Activated CD8-positive, alpha-beta memory T cell treated with anti-CD3 and anti-CD28 coated beads for 1 hour (primary cell): ENCODE measurements at places on chromosomes 7 and 10.

DNA sequence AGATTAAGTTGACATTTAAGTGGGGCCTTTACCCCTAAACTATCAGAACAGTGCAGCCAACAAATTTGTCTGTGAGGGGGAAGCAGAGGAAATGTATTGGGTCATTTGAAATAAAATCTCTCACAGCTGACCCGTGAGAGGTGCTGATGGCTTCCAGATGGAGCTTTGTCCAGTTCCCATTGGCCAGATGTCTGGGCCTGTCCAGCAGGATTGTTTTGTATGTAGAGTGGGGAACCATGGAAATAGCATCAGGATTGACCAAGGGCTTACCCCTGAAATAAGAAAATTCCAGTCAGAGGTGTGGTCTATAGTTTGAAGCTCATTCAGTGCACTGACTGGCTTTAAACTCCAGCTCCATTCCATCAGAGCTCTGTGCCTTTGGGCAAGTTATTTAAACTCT, 50.6 kb downstream of the INHBA start:
- DNase-seq = no peak

- no peak for DNase-seq
Measured at GRCh38 chr7:19920166-19920565, 146.7 kb upstream of the TMEM196 start.

DNA sequence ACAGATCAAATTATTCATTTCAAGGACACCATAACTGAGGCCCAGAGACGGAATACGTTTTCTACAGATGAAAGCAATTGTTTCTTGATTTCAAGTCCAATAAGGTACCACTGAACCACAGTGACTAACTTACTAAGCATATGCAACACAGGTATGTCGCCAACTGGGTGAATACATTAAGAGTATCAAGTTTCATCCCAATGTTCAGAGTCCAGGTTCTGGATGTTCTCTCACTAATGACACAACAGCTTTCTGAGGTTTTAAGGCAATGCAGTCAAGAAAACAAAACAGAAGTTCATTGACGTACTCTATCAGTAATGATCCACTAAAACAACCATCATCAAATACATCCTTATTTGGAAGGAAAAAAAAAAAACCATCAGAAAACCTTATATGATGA, 35.8 kb downstream of the NSUN6 start:
- DNase-seq = no peak

GRCh38 chr7:80379034-80379982, 132.6 kb downstream of the GNAT3 start:
- no peak for DNase-seq

DNA sequence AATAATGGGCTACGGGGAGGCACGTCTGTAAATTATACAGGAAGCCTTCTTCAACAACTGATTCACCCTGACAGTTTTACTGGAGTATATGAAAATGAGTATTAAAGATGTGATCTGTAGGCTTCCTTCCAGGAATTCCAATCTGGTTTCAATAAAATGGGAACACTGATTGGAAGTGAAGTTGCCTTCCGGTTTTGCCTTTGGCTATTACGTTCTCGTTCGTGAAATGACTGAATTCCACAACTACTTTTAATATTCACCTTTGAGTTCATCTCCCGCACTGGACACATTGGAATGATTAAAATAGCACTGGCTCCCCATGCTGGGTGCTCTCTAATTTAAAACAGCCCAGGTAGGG, 350.1 kb upstream of the MKI67 start:
- no peak for DNase-seq

- no peak for DNase-seq
Measured at GRCh38 chr10:62071846-62072281, 170.4 kb downstream of the ARID5B start.
